ENCODE measurements at places on chromosomes 1 and 21. TPM values are rescaled to one million over a fixed set of nuclear protein-coding genes. Genes with fewer than 3 reads are reported as not detected.

Gene BACE2
- total RNA-seq: 408 TPM

Gene CDK18
- 9.7 TPM for total RNA-seq

Gene INAVA
- 2.3 TPM for total RNA-seq

Gene FMO2
- not detected for total RNA-seq

All from glomerular endothelial cell (primary cell).